ENCODE measurements at places on chromosomes 13 and 19. TPM values are rescaled to one million over a fixed set of nuclear protein-coding genes. Genes with fewer than 3 reads are reported as not detected.

DNA sequence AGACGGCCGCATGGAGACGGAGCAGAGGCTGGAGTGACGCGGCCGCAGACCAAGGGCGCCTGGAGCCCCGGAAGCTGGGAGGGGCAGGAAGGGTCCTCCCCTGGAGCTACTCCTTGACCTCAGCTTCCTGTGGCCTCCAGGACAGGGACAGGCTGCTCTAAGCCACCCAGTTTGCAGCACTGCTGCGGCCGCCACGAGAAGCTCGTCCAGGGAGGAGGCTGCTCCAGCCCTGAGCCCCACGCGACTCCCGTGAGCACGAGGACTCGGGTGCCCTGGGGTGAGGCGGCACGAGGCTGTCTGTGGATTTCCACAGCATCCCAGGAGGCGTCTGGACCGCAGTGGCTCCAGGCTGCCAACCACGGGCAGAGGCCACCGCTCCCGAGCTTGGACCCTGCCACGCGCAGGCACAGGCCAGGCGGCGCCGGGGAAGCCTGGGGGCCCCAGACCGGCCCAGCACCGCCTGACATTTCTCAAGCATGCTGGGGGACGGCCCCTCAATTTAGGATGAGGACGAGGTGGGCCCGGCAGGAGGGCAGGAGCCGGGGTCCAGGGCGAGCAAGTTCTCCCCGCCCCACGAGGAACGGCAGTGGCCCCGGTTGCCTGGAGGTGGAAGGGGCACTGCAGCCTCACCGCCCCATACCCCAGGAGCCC is 10.7 kb downstream of the SBNO2 start:
- no peak for DNase-seq

GRCh38 chr13:25912961-25913360 is 138.9 kb downstream of the SHISA2 start:
- no peak for DNase-seq

- DNase-seq, result no peak
Measured at GRCh38 chr13:19586904-19587634, 25.7 kb upstream of the TPTE2 start.

- DNase-seq, result no peak
Measured at GRCh38 chr19:56108447-56109195, 12.5 kb downstream of the ZNF787 start.

DNA sequence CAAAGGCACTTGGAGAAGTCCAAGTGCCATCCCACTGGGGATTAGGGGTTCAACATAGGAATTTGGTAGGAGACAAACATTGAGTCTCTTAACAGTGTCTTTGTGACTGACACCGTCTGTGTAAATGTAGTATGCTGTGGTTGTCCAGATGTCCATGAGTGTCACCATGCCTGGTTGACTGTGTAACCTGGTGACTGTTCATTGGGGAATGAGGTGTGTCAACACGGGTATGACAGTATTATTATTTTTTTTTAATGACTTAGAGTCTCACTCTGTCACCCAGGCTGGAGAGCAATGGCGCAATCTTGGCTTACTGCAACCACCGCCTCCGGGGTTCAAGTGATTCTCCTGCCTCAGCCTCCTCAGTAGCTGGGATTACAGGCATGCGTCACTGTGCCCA is 16.2 kb downstream of the PKN1 start:
- no peak for DNase-seq

DNA sequence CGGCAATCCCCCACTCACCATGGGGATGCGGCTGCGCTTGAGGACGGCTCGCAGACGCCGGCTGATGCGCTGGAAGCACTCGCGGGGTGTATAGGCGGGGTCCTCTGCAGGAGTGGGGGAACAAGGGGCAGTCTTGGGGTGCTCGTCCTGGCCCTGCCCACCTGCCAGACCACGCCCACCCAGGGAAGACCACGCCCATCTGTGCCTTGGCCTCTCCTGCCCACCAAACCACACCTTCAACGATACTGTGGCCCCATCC is 6.7 kb downstream of the RNU6-9 start:
- no peak for DNase-seq

DNA sequence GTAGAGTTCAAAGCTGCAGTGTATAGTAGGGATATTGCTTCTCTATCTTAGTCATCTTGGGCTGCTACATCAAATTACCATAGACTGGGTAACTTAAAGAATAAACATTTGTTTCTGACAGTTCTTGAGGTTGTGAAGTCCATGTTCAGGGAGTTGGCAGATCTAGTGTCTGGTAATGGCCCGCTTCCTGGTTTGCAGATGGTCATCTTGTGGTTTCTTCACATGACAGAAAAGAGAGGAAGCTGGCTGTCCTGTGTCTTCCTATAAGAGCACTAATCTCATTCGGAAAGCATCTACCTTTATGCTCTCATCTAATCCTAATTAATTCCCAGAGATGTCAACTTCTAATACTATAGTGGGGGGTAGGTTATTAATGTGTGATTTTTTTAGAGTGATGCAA is 6.2 kb downstream of the ZNF763 start:
- no peak for DNase-seq

DNA sequence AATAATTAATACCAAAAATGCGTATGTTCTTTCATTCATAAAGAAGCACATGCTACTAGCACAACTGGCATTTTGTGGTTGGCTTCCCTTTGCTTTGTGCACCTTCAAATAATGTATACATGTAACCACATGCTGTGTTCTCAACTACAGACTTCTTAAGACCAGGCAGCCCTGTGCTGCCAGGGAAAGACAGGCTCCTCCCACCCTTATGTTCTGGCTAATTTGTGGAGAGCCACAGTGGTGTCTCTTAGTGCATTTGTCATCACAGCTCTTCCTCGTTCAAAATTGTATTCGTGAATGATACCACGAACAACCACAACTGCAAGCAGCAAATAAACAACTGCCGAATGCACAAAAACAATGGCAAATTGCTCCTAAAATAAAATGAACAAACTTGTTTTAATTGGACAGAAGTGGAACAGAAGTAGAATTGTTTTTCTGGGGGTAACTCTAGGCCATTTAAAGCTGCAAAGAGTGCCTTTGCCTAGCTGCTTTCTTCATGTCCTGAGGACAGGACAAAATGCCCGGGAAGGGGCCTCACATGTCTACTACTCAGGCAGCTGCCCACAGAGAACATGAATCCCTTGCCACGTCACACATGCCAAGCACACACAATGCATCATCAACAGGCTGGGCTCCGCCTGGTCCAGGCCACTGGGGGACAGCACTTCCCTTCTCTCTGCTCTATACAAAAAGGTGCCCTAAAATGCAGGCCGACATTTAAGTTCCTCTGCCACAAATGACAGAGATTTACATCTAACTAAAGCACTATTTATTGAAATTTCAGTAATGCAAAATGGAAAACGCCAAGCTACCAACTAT is 21.7 kb downstream of the IRS2 start:
- DNase-seq, result no peak

GRCh38 chr19:5074407-5074806 is 105.5 kb downstream of the KDM4B start:
- no peak for DNase-seq

- DNase-seq, result peak; percentile 75
Measured at GRCh38 chr13:51000571-51001260, 91.1 kb downstream of the RNASEH2B start.

GRCh38 chr13:44617648-44618047 is 41.5 kb upstream of the TSC22D1 start:
- no peak for DNase-seq

DNA sequence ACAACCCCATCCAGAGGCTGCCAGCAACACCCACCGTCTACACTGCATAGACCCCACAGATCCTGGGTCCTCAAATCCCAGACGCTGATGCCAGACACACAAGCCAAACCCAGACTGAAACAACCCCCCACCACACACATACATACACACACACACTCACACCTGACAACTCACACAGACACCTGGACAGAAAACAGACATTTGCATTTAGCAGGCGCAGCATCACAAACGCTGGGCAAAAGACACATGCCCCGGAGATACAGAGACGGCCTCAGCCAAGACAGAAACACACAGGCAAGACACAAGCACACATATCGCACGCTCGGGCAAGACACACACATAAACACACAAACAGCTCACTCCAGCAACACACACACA is 1.3 kb downstream of the BBC3 start:
- no peak for DNase-seq

- no peak for DNase-seq
Measured at GRCh38 chr19:5059213-5059574, 90.3 kb downstream of the KDM4B start.

GRCh38 chr19:45160870-45161737 is at the start of gene NKPD1:
Gene NKPD1, minus strand, starts transcription at chr19:45160982. Its CDS starts 832 bp downstream, at chr19:45160150.
- DNase-seq, result no peak

- no peak for DNase-seq
Measured at GRCh38 chr19:4057931-4058692, 8.6 kb downstream of the ZBTB7A start.

GRCh38 chr13:99970651-99971575 is 654 bp downstream of the ZIC5 start:
- DNase-seq, result no peak

GRCh38 chr19:6271721-6272410 is 7.9 kb downstream of the MLLT1 start:
- no peak for DNase-seq

- no peak for DNase-seq
Measured at GRCh38 chr13:53182724-53183123, 154.1 kb downstream of the OLFM4 start.

GRCh38 chr13:87497426-87497825 is 173.7 kb upstream of the SLITRK5 start:
- DNase-seq, result no peak

- no peak for DNase-seq
Measured at GRCh38 chr19:36153126-36153525, 879 bp upstream of the COX7A1 start.

Gene CKM
- 3,869 TPM for polyA plus RNA-seq

Gene BCL2L12
- polyA plus RNA-seq, result 28.4 TPM

Gene TIMM44
- 52.7 TPM for polyA plus RNA-seq

Gene RLN3
- polyA plus RNA-seq, result not detected

Gene FBXO17
- polyA plus RNA-seq, result 30.9 TPM

Gene BCL3
- polyA plus RNA-seq, result 11.6 TPM

Gene CTXN1
- polyA plus RNA-seq, result 2.0 TPM

Gene LHFPL6
- polyA plus RNA-seq, result 48.9 TPM

Gene FPR3
- 0.16 TPM for polyA plus RNA-seq
